NCI-H1694 treated with DMSO at 0.1 percent for 48 hours (cell line): ENCODE measurements at places on chromosomes 16 and 17.

- no peak for DNase-seq
Measured at GRCh38 chr16:78505544-78506366, 406.3 kb downstream of the WWOX start.

- DNase-seq = no peak
Measured at GRCh38 chr16:53732296-53732929, 28.5 kb downstream of the FTO start.

DNA sequence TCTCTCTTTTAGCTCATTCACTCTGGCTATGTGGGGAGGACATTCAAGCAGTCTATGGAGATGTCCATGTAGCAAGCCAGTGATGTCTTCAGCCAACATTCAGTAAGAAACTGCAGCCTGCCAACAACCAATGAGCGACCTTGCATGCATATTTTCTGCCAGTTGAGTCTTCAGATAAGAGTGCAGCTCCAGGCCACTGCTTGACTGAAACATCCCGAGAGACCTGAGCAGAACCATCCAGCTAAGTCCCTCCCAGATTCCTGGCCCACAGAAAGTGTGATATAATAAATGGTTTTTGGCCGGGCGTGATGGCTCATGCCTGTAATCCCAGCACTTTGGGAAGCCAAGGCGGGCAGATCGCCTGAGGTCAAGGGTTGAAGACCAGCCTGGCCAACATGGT lies 10.5 kb upstream of the C17orf58 start:
- DNase-seq = no peak

GRCh38 chr16:24035127-24035842 lies 199.5 kb downstream of the PRKCB start:
- DNase-seq = no peak

GRCh38 chr17:73769479-73769878 lies 125.2 kb upstream of the SDK2 start:
- DNase-seq = no peak

DNA sequence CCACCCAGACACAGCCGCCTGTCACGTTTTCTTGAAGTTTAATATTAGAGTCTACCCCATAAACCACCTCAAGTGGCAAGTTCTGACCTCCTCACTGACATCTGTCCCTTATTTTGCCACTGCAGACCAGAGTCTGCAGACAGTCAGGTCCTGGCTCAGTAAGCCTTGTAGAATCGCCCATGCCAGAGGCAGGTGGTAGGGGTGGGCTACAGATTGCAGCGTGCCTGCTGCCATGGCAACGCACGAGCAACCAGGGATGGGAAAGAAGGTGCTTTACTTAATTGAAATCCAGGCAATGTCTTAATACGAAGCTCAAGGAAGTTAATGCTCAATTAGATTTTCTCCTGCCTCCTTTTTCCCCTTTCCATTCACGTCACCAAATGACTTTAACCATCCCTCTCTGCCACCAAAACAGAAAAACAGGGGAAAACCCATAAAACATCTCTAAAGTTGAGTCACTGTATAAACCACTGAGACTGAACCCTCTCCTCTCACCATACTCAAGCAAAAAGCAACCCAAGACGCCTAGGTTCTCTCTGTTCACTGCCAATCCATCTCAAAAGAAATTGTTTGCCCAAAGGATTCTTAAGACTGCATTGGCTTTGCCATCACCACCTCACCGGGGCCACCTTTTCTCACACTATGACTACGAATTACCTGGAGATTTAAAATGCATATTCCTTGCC lies 228.8 kb downstream of the SLC39A11 start:
- DNase-seq = no peak

DNA sequence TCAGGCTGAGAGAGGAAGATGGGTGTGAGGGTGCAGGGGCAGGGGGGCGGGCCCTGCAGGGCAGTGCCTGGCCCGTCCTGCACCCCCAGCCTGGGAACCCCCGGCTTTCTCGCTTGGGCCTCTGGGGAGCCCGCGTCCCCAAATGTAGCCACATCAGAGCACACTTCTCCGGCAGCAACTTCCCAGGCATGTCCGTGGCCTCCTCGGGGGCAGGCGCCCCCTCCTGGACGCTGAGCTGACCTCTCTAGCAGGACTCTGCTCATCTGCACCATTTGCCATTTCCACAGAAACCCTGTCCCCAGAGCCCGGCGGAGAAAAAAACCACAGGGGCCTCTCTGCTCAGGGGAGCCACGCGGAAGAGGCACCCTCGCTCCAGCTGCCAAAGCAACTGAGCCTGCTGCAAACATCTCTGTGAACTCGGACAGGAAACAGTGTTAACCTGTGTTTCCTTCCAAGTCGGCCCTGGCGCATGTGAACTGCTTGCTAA lies 63.4 kb downstream of the KLHDC4 start:
- DNase-seq = no peak

DNA sequence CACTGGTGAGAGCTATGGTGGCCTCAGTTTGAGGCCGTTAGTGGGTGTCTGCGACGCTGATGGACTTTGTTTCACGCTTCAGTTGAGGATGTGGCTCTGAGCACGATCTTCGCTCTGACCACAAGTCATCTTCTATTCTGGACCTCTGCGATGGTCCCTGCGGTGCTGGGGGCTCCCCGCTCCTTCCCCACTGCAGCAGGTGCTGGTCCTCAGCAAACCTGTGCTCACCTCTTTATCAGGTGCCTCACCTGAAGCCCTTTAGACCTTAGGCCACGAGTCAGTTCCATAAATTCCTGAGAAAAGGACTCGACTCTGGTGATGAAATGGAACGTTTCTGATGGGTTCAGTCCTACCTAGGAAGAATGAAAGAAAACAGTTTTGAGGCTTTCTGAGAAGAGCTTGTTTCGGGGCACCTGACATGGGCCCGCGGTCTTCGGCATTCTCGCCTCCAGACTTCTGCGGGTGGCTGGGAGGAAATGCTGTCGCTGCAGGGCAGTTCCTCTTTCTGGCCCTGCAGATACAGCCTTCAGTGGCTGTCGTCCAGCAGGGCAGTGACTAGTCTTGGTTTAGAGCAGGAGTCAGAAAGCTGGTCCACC lies 4.7 kb downstream of the KCTD5 start:
- DNase-seq = no peak

GRCh38 chr17:31481783-31482081 lies 90.3 kb downstream of the RAB11FIP4 start:
- no peak for DNase-seq

GRCh38 chr17:63841350-63842172 lies 924 bp downstream of the SMARCD2 start:
- DNase-seq = no peak
